ENCODE measurements at places on chromosomes 12 and 14.

- no peak for DNase-seq
Measured at GRCh38 chr14:46686652-46687051, 35.1 kb upstream of the RPL10L start.

DNA sequence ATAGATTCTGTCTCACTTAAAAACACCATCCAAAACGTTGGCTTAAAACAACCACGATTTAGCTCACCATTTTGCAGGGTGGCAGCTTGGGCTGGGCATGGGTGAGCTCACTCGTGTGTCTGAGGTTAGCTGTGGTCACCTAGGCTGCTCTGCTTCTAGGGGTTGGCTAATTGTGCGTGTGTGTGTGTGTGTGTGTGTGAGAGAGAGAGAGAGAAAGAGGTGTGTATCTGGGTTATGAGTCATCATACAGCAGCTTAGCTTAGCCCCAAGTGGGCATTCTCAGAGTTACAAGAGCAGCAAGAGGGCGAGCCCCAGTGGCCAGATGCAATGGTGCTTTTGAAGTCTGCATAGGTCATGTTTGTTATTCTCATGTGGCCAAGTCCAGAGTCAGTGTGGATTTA is 6.0 kb downstream of the FBXW8 start:
- DNase-seq: no peak

GRCh38 chr12:89307474-89308253 is 44.6 kb downstream of the DUSP6 start:
- no peak for DNase-seq

- no peak for DNase-seq
Measured at GRCh38 chr14:32339188-32339587, 10.1 kb downstream of the AKAP6 start.

DNA sequence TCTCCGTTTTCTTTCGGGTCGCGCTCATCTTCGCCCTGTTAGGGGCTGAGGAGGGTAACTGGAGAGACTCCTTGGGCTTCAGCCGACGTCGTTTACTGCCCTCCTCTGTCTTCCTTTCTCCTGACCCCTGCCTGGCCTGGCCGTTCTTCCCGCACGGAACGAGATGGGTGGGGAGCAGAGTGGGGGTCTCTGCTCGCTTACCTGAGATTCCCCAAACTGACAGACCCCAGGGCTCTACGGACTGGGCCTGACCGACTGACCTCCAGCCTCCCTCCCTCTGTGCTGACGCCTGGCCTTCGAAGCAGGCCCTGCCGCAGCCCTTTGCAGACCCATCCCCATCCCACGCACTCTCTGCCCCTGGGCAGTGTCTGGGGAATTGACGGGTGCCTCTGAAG is 439 bp downstream of the GOLGA5 start:
- DNase-seq: no peak

DNA sequence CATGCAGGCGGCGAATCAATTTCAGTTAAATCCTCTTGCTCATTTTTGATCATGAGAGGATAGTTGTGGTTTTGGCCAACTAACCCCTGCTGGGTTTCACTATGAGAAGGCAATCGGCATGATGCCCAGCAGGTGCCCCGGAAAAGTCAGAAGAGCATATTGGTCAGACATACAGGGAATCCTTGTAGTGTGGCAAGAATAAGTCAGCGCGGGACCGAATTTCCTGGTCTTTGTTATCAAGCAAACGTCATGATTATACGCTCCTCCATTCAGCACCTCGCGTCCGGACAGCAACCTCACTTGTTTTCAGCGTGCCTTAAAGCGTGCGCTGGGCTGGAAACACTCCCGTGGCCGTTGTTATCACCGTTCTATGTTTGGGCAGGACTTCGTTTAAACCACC is 1.8 kb downstream of the TBC1D30 start:
- no peak for DNase-seq

GRCh38 chr12:56014205-56014604 is 6.6 kb upstream of the IKZF4 start:
- no peak for DNase-seq

- DNase-seq: no peak
Measured at GRCh38 chr12:100718187-100718586, 76.4 kb upstream of the ANO4 start.

- DNase-seq: no peak
Measured at GRCh38 chr12:108094056-108094649, 34.9 kb upstream of the WSCD2 start.

GRCh38 chr12:107393043-107393717 is 292.4 kb upstream of the PWP1 start:
- DNase-seq: no peak

DNA sequence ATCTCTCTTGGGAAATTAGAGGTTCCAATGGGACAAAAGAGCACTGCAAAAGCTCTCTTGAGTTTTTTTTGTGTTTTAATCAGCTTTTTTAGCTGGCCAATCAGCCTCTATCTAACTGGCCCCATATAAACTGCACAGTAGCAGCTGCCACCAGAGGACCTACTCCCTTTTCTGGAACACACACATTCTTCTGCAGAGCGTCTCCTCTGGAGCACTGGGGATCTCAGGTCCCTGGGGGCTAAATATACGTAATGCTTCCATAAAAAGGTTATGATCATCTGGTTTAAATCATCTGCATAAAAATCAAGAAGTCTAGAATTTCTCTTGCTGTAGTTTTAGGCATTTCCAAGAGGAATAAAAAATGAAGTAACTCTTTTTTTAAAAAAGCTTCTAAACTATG is 32.3 kb downstream of the TSPAN8 start:
- no peak for DNase-seq

DNA sequence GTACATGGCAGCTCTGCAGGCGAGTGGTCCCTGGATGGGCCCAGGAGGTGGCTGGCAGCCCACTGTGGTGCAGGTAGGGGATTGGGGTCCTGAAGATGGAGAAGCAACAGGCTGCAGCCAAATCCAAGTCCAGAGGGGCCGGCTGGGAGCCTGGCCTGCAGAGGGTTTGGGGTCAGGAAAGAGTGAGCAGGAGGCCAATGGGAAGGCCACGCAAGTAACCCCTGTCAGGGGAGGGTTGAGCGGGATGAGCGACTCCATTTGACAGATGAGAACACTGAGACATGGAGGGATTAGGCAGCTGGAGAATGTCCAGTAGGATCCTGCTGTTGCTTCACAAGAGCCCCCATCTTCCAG is 136.0 kb downstream of the BCL11B start:
- DNase-seq: no peak

GRCh38 chr14:40859055-40859454 is 747.6 kb upstream of the LRFN5 start:
- no peak for DNase-seq

DNA sequence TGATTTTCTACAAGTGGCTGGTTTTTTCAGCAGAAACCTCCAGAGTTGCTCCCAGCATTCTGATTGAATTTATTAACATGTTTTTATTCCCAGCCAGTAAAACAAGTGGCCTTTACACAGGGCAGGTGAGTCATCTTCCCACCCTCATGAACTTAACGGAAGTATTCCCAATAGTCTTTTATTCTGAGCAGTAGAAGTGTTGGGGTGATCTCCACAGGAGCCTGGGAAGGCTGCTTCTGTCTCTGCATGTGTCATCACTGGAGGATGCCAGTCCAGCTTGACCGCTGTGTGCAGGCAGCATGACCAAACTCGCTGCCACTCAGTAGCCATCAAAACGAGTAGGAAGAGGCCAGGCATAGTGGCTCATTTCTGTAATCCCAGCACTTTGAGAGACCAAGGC is 13.4 kb upstream of the DNAH10 start:
- no peak for DNase-seq

DNA sequence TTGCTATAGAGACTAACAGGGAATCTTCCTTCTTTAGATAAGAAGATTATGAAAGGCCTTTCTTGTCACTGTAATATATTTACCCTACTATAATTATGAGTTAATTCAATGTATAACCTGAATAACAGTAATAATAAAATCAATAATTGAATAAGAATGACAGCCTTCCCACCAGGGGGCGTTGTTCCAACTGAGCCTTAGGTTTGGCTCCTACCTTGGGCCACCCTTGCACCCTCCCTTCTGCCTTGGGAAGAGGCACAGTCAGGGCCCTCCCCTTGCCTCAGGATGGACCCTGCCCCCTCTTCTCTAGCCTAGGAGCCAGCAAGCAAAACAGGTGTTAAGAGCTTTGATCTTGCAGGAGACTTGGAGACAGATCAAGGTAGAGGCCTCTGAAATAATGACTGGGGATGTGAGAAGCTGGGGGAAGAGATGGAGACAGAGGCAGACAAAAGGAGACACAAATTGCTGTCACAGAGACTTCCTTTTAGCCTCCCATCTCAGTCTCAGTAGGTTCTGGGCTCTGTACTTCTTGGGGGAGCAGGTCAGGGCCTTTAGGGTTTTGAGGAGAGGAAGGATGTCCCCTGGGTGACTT is 40.1 kb upstream of the CISTR start:
- DNase-seq: peak; percentile 32

- DNase-seq: no peak
Measured at GRCh38 chr14:89486961-89487360, 69.9 kb upstream of the FOXN3 start.

GRCh38 chr14:64720131-64720576 is 15.9 kb downstream of the PLEKHG3 start:
- DNase-seq: no peak

DNA sequence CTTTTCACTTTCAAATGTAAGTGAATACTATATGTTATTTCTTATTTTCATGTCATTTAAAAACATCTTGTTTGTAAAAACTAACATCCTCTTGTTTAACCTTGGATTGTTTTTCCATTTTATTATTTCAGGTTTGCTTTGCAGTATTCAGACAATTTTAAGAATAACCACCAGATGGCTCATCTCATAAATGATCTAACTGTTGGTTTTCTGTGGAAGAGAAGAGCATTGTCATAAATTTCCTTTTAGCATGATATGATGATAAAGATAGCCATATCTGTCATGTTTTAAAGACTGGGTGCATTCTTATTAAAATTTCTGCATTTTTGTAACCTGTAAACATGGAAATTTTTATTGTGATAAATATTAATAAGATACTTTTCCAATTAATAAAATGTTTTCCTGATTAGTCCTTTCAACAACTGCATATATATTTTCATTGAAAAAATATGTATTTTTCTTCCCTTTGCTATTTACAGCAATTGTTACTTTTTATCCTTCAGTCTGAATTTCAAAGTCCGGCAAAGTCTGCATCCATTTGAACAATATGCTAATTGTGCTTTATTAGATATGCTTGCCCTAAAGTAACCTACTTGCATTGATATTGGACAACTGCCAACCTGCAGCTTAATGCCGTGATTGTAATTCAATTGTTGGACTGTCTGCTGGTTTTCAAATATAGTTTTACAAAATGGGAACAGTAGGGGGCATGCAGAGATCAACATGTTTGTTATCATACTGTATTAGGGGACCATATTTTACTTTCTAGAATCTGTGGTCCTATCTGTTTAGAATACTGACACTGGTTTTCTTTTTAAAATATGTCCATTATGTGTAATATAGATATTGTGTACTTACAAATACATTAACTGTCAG is 163.4 kb downstream of the GARIN6 start:
- peak; percentile 10 for DNase-seq

DNA sequence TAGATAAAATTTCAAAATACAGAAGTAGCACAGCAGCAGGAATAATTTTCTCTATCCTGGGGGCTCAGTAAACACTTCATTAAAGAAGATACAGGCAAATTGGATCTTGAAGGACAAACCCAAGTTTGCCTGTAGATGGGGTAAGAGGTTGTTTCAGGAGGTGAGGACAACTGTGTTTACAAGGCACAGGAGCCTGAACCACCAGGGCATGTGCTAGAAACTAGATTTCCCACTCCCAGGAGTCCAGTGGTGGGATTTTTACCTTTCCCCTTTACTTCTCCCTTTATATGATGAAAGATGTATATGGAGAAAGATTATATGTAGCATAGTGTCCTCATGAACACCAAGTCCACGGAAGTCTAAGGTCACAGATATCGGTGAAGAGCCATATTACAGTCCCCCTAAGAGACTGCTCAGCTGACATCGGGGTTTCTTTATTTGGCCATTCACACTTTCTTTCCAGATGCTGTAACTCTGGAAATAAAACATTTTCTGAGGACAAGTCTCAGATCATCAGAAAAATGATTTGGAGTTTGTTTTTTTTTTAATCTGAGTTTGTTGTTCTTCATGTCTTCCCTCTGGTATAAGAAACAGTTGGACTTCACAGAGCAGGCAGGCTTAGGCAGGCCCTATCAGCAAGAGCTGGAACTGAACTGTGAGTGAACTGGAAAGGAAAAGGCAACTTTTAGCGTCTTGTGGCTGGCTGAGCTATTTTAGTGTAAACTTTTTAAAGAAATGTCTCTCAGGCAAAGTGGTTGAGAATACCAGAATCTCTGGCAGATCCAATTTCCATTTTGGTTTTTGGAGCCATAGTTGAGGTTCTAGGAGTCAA is 8.0 kb upstream of the EVL start:
- no peak for DNase-seq

- no peak for DNase-seq
Measured at GRCh38 chr14:101217616-101218371, 314.3 kb upstream of the RTL1 start.

DNA sequence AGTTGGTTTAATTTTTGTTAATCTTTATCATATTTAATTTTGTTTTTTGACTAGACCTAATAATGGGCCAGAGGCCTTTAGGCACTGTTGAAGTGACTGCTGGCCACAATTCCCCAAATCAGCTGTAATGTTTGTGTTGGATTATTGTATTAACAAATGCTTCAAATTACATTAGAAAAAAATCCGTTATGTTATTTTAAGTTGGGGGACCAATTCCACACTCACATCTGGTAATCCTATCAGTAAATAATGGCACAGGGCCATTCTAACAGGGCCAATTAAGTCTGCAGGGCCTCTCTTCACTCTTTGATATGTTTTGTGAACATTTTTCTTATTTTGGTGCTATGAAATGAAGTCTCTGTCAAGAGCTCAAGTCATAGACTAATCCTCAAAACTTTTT is 39.6 kb downstream of the CHST11 start:
- DNase-seq: no peak
